Cardiac atrium fibroblast (primary cell): ENCODE measurements at places on chromosomes 6 and 20. TPM values are rescaled to one million over a fixed set of nuclear protein-coding genes. Genes with fewer than 3 reads are reported as not detected.

MOCS3 gene
- total RNA-seq = 4.5 and 7.6 TPM in 2 replicates

CDSN gene
- total RNA-seq = not detected in 2 replicates

TNNC2 gene
- not detected in 2 replicates for total RNA-seq

C6orf141 gene
- 4.5 TPM in 1 of 2 replicates, not detected in the other for total RNA-seq

SRPK1 gene
- 28.7 and 31.6 TPM in 2 replicates for total RNA-seq
